ENCODE measurements at places on chromosomes 6 and 20. TPM values are rescaled to one million over a fixed set of nuclear protein-coding genes. Genes with fewer than 3 reads are reported as not detected.

The UBD gene
- total RNA-seq = 1.00 TPM

The RALY gene
- total RNA-seq = 82.6 TPM

DNA sequence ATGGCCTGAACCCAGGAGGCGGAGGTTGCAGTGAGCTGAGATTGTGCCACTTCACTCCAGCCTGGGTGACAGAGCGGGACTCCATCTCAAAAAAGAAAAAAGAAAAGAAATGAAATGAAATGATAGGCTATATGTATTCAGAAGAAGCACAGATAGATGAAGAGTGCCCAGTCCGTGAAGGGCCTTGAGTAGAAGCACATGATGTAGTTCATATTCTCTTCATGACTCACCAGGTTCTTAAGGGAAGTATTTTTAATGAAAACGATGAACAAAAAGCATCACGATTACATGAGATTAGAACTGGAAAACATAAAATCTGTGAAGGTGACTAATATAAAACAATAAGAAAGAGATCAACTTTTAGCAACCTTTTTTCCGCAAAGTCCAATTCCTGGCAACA is 29.8 kb downstream of the TPD52L1 start:
- ATAC-seq = peak; percentile 28

DNA sequence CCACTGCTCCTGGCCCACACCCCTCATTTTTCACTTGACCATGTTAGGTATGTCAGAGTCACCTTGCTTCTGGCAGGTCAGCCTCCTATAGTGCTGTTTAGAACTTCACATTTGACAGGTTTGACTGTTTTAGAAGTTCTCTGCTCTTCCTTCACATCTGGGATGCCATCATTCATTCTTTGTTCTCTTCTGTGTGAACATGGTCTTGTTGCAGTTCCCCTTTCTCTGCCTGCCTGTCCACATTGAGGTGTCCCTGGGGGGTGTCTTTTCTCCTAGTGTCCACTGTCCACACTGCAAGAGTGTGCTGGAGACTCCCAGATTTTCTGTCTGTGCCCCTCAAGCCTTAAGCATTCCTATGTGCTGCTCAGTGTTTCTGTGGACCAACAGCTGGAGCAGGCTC is 89.5 kb downstream of the JARID2 start:
- no peak for ATAC-seq

DNA sequence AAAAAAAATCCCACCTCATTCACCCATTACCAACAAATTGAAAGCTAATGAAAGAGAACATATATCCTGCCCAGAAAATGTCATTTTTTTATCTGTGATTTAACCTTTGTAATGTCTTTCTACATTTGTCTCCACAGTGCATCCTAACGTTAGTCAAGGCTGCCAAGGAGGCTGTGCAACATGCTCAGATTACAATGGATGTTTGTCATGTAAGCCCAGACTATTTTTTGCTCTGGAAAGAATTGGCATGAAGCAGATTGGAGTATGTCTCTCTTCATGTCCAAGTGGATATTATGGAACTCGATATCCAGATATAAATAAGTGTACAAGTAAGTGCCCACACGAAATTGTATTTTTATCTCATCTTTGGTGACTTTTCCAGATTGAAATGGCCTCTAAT is 30.0 kb downstream of the RSPO3 start:
- no peak for ATAC-seq

- ATAC-seq = no peak
Observed at GRCh38 chr6:15285682-15286294, 39.9 kb downstream of the JARID2 start.

Measured in esophagus mucosa (tissue), 1 donor.